ENCODE measurements at places on chromosomes 6 and 20.

- no peak for DNase-seq
These were observed 5.5 kb downstream of the FAM217B start for GRCh38 chr20:59945731-59946130.

GRCh38 chr6:143953922-143954321 is 54.1 kb downstream of the PLAGL1 start:
- no peak for DNase-seq

- no peak for DNase-seq
These were observed 28.0 kb downstream of the FRMD1 start for GRCh38 chr6:168050881-168051586.

GRCh38 chr6:168243812-168244376 is 75.7 kb downstream of the DACT2 start:
- DNase-seq: no peak

- no peak for DNase-seq
These were observed 503.5 kb downstream of the HACE1 start for GRCh38 chr6:104356197-104356596.

DNA sequence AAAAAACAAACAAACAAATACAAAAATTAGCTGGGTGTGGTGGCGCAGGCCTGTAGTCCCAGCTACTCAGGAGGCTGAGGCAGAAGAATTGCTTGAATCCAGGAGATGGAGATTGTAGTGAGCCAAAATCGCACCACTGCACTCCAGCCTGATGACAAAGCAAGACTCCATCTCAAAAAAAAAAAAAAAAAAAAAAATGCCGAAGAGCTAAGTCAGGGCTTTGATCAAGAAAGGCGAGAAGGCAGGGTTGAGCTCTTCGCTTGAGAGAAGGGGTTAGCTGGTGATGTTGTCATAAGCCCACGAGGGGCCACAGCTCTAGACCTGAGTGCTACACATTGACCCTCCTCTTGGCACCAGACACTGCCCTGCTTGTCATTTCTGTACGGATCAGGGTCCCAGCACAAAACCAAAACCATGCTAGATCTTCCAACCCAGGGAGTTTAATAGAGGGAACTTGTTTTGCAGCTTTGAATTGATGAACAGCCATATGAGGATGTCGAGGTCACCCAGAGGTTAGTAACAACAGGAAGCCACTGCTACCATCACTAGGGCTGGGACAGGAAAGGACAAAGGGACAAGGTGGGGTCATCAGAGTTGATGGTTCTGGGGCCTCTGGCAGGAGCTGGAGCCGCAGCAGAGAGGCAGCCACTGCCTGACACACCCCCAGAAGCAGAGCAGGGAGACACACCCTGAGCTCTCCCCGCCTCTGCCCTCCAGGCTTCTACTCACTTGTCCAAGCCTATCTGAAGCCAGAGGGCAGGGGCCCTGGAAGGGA is 122.7 kb downstream of the SNX5 start:
- peak; percentile 39 for DNase-seq

DNA sequence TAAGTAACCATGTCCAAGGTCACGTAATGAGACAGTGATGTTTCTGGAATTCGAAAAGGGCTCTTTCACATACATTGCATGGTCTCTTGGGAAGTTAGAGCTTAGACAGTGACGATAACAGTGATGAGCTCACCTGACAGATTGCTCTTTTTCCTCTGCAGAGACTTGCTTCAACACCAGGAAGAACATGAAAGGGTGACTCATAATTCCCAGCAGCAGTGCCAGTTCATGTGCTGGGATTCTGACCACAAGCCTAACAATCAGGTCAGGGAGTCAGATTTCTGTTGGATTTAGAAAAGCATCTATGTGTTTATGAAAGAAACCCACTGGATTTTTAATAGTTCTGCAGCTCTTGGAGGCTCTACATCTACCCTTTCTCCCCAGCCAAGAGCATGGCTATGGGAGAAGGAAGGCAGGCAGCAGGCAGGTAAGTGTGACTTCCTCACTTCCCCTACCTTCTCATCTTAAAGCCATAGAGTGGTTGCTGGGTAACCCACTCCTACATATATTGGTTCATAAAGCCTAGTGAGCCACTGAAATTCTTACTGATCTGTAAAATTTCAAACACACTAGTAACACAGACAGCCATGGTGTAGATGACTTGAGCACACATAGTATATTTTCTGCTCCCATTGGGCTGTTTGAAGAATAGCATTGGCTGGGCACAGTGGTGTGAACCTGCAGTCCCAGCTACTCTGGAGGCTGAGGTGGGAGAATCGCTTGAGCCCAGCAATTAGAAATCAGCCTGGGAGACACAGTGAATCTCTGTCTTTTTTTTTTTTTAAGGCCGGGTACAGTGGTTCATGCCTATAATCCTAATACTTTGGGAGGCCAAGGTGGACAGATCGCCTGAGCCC is 44.4 kb upstream of the LOC128125822 start:
- DNase-seq: peak; percentile 48

- DNase-seq: peak; percentile 97
These were observed 21.6 kb downstream of the MOCS3 start for GRCh38 chr20:50980071-50980681.

DNA sequence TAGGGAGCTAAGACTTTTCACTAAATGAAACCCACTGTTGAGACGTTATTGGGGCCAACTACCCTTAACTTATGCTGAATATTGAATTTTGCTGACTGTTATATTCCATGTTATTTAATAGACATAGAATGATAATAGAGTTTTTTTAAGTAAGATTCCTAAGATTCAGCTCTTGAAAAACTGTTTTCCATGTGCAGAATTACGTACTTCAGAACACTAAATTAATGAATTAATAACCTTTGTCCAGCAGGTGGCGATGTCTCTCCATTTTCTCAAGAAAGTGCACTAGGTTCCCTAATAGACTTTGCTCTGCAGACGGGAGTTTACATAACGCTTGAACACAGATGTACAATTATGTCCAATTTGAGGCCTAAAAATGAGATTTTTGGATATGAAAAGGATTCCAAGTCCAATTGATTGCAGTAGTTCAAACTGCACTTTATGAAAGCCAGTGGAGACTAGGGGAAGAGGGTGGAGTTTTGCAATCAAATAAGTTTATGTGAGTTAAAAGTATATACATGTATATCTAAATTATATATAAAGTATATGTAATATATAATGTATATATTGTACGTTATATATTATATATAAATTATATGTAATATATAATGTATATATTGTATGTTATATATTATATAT is 282.1 kb downstream of the UST start:
- peak; percentile 94 for DNase-seq

Measured in foreskin fibroblast (primary cell).